NB4 (cell line): ENCODE measurements at places on chromosomes 2 and 18.

DNA sequence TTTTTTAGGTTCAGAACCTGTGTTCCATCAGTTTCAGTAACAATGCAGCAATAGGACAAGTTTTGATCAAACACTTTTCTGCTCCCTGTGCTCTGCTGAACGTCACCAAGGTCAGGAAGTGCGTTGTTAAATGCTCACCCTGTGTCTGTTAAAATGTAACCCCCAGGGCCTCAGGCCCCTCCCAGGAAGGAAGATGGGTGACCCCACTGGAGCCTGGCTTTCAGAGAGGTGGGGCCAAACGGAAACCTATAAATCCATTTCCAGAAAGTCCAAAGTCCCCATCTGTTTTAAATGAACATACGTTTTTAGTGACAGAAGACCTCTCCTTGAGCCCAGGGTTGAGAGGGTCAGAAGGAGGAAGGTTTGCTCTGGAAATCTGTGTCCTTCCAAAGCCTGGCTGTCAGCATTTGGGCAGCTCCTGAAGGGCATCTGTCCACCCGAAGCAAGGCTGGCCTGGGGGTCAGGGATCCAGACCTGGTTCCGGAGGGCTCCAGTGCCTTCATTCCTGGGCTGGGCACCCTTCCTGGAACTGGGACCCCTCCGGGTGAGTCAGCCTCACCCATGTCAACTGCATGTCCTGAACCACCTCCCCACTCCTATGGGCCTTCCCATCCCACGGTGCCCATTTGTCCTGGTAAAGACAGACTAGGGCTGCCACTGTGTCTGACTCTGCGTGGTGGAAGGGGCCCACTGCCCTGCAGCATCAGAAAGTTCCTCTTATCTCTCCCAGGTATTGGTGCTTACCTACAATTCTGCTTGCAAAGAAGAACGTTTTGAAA is 117.4 kb upstream of the COPS8 start:
- DNase-seq: no peak

- DNase-seq: no peak
Observed at GRCh38 chr2:7377916-7378569, 460.8 kb downstream of the RNF144A start.

DNA sequence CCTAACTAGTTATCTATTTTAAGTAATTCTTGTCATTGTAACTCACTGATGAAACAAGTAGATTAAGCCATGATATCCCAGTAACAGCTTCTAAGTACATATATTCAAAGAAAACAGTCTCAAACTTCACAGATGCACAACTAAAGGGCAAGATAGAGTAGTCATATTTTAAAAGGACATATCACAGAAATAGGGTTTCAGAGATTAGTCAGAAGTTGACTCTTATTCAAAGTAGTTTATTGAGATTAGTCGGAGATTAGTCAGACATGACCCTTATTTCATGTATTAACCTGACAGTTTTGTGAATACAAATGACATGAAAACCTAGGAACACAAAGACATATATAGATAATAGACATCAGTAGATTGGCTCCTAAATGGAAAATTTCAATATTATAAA is 15.9 kb upstream of the CHAC2 start:
- no peak for DNase-seq

DNA sequence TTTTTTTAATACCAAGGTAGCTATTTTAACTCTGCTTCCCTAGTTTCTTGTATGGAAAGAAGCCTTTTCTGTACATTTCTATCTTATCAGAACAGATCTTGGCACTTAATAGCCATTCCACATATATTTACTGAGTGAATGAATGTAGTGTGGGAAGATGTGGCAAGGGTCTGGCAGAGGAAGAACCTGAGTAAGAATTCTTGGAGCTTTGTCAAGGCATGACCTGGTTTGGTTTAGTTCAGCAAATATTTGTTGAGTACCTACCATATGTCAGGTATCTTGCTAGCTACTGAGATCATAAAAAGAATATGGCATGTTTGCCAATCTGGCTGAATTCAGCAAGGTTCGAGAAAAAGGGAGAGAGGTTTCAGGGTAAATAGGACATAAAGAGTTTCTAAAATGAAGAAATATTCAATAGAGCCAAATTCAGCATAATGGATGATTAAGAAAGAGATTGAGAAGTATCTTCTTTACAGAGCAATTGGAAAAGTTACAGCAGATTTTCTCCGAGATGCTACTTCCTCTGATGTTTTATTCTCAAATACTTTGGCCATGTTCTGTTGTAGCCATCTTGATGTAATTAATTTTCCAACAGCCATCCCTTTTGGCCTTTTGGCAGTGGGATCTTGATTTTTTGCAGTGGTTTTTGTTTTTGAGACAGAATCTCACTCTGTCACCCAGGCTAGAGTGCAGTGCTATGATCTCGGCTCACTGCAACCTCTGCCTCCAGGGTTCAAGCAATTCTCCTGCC is 21.7 kb upstream of the MEP1B start:
- no peak for DNase-seq

- no peak for DNase-seq
Observed at GRCh38 chr18:13412901-13413300, 194.3 kb downstream of the LDLRAD4 start.

DNA sequence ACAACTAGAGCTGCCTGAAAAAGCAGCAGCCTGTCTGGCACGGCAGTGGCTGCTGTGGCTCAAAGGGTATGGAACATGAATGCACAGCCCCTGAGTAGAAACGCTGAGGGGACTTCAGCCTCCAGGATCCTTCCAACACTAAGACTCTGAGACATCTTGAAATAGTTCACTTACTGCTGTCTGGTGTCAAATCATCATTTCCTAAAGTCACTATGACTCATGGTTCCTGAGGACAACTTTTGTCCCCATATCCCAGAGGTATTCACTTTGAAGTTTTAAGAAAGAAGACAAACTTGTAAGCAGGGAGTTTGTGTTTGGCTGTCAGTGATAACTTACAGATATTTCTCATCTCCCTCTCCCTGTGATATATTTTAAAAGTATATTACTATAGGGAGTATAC is 33.3 kb upstream of the NEB start:
- peak; percentile 30 for DNase-seq

DNA sequence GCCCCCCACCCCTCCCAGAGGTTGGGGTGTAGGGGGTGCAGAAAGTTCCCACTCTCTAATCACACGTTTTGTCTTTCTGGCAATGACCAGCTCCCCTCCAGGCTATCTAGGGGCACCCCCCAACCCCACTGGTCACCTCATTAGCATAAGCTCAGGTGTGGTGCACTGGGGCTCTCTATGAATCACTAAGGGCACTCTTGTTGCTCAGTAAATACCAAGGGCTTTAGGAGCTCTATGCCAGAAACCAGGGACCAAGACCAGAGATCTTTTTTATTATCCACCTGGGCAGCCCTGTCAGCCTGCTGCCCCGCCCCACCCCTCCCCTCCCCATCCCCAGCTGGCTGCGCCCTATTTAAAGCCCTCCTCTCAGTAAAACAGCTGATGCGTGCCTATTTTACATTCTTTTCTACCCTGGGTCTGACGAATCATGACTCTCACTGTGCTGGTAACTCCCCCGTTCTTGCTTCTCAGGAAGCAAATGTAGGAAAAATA is 24.3 kb downstream of the NCK2 start:
- DNase-seq: no peak
